ENCODE measurements at places on chromosomes 6 and 20. TPM values are rescaled to one million over a fixed set of nuclear protein-coding genes. Genes with fewer than 3 reads are reported as not detected.

SIRPD gene
- total RNA-seq, result not detected

CLIC1 gene
- 486 TPM for total RNA-seq

CLPSL2 gene
- total RNA-seq, result 2.0 TPM

TMEM217 gene
- total RNA-seq, result 0.60 TPM

KIAA1755 gene
- total RNA-seq, result 0.13 TPM

SLC35D3 gene
- not detected for total RNA-seq

STX11 gene
- total RNA-seq, result 2.0 TPM

C6orf15 gene
- total RNA-seq, result not detected

DLL1 gene
- 0.45 TPM for total RNA-seq

KHDRBS2 gene
- not detected for total RNA-seq

APOM gene
- total RNA-seq, result 3.1 TPM

BPIFB2 gene
- total RNA-seq, result not detected

HLA-DQB1 gene
- total RNA-seq, result not detected

LAMA2 gene
- 0.31 TPM for total RNA-seq

PSMA7 gene
- total RNA-seq, result 577 TPM

HAO1 gene
- not detected for total RNA-seq

SLC4A11 gene
- 10.2 TPM for total RNA-seq

SSTR4 gene
- 0.12 TPM for total RNA-seq

SLC17A1 gene
- not detected for total RNA-seq

HTR1B gene
- total RNA-seq, result 0.25 TPM

SLC22A16 gene
- total RNA-seq, result not detected

SLC24A3 gene
- not detected for total RNA-seq

BICRAL gene
- 3.0 TPM for total RNA-seq

OPN5 gene
- total RNA-seq, result not detected

NXT1 gene
- total RNA-seq, result 64.5 TPM

C2 gene
- total RNA-seq, result 0.23 TPM

KHDC1L gene
- 0.38 TPM for total RNA-seq

NRM gene
- 26.1 TPM for total RNA-seq

KIF25 gene
- total RNA-seq, result 0.05 TPM

ARFGEF3 gene
- total RNA-seq, result 0.58 TPM

PARD6B gene
- 3.5 TPM for total RNA-seq

ANKRD6 gene
- 2.2 TPM for total RNA-seq

IRAK1BP1 gene
- 0.73 TPM for total RNA-seq

PHACTR1 gene
- total RNA-seq, result not detected

MATN4 gene
- total RNA-seq, result 0.15 TPM

MAS1 gene
- not detected for total RNA-seq

SOX18 gene
- total RNA-seq, result 1.8 TPM

RBPJL gene
- total RNA-seq, result not detected

FLOT1 gene
- total RNA-seq, result 90.3 TPM

PRND gene
- total RNA-seq, result not detected

BEND6 gene
- 1.3 TPM for total RNA-seq

SEL1L2 gene
- not detected for total RNA-seq

F13A1 gene
- not detected for total RNA-seq

CYP39A1 gene
- total RNA-seq, result not detected

FAM217A gene
- not detected for total RNA-seq

TGM6 gene
- total RNA-seq, result not detected

UNC5CL gene
- total RNA-seq, result 0.34 TPM

WFDC2 gene
- total RNA-seq, result not detected

HSD17B8 gene
- total RNA-seq, result 16.4 TPM

LST1 gene
- not detected for total RNA-seq

CLIC5 gene
- total RNA-seq, result not detected

ATP6V1G2 gene
- 0.72 TPM for total RNA-seq

CST4 gene
- not detected for total RNA-seq

DLK2 gene
- 5.1 TPM for total RNA-seq

NOX3 gene
- not detected for total RNA-seq
